ENCODE measurements at places on chromosomes 2 and 18.

GRCh38 chr18:77894060-77894459, 644.4 kb downstream of the GALR1 start:
- DNase-seq: no peak

- no peak for DNase-seq
Observed at GRCh38 chr2:224594840-224595239, 9.7 kb upstream of the CUL3 start.

DNA sequence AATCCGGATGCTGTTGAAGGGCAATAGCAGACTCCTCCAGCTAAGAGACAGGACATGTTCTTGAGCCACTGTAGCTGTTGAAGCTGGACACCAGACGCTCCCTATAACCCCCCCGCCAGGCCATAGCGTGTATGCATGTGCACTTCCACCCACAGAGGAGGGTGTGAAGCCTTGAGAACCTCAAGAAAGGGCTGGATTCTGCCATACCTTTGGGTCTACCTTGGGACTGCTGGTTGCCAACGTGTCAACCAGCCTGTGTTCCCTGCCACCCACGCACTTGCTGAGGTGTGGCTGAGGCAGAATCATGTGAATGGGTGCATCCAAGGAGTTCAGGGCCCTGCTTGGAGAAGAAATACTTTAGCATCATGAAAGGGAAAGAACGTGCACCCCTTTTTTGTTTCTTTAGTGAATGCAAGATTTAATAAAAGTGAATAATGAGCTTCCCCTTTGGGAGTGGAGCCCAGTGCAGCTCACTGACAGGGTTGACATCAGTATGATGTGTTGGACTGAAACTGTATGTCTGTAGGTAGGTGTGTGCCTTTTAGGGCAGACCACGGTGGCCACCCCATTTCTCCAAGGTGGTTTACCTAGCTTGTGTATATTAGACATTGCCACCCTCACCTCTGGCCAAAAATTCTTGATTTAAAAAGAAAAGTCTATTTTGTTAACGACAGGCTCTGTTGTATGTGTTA, 198.3 kb downstream of the MGAT5 start:
- DNase-seq: no peak

DNA sequence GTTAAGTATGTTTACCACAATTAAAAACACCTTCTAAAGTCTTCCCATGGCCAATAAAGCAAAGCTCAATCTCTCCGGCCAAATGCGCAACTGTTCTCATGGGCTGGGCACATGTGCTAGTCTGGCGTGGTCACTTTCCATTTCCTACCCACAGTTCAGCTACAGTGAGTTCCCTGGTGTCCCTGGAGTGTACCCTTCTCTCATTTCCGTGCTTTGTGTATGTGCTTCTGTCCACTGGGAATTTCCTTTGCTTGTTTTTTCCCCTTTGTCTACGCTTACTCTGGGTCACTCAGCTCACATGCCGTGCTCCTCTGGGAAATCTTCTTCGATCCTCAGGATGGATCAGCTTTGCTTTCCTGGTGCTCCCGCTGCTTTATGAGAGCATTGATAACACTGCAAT, 69.6 kb upstream of the GYPC start:
- no peak for DNase-seq

DNA sequence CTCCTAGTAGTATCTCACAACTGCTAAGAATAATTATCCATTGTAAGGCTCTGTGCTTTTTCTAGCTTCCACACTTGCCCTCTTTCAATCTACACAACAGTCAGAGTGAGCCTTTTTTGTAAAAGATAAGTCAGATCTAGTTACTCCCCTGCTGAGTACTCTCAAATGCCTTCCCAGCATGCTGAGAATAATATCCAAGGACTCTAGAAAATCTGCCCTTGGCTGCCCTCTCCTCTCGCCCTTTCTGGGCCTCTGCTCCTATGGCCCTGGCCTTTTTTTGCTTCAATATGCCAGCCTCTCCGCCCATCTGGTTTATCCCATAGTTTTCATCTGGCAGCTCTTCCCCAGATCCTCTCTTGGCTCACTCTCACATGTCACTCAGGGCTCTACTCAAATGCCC, 455.9 kb upstream of the UBE2E3 start:
- no peak for DNase-seq

DNA sequence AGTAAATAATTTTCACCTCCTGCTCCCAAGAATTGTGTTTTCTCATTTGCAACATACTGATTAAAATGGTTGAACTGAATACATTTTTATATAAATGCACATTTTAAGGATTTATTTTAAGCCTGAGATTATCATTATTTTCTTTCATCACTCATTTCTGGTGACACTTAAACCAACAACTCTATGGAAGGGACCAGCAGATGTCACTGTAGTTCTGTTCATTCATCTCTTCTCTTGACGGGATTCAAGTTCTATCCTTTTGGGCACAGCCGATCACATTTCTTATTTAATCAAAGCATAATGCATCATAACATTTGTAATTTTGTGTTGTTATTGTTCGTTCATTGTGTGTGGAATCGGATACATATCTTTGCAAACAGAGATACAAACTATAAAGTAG, 417.9 kb downstream of the HRH4 start:
- no peak for DNase-seq

- DNase-seq: no peak
Observed at GRCh38 chr2:126543081-126543480, 112.9 kb upstream of the GYPC start.

DNA sequence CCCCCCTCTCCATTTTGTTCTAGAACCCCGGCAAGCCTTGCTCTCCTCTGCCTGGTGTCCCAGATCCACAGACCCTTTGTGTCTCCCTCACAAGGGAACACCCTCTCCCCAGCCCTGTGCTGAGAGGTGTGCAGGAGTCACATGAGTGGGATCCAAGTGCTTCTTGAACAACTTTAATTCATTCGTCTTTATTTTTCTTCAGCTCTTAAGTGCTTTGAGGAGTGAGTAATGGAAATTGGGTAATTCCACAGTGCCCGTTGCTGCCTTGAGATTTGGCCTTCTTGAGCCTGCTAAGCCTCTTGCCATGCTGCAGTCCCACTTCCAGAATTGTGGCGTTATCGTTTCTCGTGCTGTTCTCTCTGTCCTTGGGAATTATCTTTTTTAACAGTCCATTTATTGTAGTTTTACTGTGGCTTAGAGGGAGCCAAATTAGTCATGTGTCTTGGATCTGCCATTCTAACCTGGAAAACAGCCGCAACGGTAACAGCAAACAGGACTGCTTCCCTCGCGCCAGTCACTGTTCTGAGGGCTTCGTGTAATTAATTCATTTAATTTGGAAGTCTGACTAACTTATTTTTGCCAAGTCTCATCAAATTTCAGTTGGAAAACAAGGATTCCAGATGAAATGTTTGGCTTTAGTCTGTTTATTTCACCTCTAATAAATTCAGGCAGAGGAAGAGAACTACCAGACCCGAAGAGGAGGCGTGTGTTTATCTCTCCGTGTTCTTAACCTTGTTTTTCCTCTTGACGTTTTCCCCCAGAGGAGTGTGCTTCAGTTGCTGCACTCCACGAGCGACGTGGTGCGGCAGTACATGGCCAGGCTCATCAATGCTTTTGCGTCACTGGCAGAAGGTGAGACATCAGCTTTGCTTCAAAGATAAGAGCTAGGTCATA, 72.0 kb downstream of the ARMC9 start:
- no peak for DNase-seq

DNA sequence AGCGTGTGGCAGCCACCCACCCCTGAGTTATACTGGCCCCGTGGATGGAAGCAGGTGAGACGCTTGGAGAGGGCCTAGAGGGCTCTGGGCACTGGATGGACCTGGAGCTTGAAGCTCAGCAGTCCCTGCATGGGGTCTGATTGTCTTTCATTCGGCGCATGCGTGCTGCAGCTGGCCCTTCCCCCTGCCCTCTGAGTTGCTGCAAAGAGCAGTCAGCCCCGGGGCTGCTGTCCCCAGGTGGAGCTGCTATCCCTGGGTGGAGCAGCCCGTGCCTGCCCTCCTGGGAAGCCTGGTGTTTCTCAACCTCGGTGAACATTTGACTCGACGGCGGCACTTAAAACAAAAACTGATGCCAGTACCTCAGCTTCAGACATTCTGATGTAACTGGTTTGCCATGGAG, 29.6 kb downstream of the IGFBP5 start:
- DNase-seq: no peak
